ENCODE measurements at places on chromosomes 11 and 22. TPM values are rescaled to one million over a fixed set of nuclear protein-coding genes. Genes with fewer than 3 reads are reported as not detected.

KCNK7 gene
- 0.04 TPM for total RNA-seq

OR52A1 gene
- total RNA-seq = not detected

POU2AF1 gene
- total RNA-seq = not detected

DNA sequence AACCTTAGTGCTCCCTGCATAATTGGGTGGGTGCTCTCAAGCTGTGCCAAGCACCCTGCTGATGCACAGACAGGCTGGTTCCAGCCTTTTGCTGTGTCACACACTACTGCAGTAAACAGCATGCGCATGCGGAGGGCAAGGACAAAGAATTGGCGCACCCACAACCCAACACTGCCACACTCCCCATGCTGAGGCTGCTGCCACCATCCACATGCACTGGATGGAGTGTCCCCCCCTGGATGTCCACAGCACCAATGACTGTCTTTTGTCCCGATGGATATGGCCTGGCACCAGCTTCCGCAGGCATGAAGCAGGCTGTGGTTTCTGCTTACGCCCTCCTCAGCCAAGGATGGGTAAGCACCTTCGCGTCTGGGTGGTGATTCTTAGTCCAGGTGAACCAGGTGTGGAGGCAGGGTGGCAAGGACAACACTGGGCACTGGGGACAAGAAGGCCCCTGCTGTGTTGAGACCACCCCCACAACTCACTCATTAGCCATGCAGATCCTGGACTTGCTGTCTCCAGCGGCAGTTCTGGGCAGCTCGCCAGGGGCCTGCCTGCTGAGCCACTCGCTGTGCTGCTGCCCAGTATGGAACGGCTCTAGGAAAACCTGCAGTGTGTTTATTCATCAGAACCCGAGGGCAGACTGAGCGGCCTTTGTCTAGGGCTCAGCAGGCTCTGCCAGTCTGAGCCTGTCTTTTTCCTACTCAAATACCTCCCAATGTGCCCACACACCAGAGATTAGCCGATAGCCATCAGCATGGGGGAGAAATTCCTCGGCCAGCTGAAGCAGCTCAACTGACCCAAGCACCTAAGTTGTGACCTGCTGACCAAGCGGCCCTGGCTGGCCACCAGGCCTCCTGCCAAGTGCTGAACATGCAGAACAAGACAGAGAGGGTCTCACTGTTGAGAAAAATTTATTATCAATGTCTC is 8.2 kb upstream of the NAP1L4 start:
- DNase-seq = peak; percentile 36

DNA sequence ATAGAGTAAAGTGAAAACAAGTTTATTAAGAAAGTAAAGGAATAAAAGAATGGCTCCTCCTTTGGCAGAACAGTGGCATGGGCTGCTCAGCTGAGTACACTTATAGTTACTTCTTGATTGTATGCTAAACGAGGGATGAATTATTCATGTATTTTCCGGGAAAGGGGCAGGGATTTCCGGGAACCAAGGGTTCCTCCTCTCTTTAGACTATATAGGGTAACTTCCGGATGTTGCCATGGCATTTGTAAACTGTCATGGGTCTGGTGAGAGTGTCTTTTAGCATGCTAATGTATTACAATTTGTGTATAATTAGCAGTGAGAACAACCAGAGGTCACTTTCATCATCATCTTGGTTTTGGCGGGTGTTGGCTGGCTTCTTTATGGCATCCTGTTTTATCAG is 23.5 kb upstream of the SPTY2D1 start:
- DNase-seq = no peak

- no peak for DNase-seq
Observed at GRCh38 chr11:69727266-69727665, 23.4 kb upstream of the FGF19 start.

DNA sequence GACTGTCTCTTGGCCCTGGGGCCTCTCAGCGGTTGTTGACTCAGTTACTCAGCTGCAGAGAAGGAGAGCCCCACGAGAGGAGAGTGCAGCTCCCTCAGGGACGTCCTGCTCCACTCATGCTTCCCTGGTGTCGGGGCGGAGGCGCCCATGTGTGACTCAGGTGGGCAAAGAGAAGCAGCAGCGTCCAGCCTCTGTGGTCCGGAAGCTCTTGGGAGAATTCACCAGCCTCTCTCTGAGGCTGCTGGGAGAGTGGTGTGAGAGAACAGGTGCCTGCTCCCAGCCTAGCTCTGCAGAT is 25.7 kb downstream of the GLB1L2 start:
- DNase-seq = no peak

DNA sequence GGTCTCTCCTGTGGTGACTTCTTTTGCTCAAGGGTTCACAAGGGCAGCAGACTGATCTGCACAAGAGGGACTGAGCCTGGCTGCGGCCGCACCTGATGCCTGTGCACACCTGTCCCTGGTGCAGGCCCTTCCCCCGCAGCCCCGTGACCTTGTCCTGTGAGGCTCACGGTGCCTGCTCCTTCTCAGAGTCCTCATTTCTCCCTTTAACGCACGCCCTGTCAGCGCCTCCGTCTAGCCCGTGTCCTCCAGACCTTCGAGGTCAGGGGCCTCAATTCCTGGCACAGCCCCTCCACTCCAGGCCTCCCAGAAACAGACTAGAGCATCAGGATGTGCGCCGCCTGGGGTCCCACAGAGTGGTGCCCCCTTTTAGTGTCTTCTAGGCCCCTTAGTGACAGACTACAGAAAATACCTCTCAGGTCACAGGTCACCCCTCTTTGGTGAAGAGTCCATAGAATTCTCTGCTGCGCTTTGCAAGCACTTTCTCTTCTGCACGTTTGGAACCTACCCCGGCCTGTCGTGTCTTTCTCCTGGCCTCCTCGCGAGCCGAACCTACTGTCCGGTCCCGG is 1.0 kb upstream of the DRD4 start:
- no peak for DNase-seq

DNA sequence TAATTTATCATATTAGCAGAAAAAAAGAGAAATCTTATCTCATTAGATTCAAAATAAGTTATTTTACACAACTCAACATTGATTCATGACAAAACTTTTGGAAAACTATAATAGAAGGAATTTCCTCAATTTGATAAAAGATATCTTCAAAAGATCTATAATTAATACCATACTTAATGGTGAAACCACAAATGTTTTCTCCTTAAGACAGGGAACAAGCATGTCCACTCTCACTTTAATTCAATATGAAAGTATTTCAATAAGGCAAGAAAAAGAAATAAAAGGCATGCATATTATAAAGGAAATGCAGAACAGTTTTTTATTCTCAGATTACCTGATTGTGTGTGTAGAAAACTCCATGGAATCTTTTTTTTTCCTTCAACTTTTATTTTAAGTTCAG is 23.6 kb downstream of the MTNR1B start:
- no peak for DNase-seq

DNA sequence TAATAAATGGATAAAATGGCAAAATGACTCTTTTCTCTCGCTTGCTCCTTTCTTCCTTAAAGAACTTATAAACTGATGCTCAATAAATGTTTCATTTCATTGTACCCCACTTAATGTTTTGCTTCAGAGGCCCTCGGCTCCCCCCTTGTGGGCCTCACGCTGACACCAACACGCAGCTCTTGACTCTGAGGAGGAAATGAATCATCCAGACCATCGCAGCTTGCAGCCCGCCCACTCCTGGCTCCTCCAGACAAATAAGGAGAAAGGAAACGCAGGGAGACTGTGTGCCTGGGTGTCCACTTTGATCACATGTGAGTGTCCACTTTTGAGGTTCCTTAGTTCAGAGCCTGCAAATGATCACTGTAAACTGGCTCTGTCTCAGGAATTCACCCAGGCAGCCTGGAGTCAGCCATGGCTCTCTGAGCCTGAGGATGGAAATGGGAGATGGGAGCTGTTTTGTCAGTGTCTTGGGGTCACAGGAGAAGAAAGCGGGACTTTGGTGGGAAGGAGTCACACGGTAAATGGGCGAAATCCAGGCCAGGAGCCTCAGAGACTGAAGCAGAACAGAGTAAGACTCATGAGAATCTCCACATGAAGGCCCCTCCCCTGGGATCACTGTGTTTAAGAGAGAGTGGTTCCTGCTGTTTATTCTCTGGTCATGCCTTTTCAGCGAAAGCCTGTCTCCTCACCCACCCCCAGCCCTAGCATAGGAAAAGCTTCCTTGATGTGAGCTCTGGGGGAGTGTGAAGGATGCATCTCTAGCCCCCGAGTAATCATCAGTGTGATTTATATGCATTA is 96.5 kb downstream of the CWC15 start:
- DNase-seq = peak; percentile 77

DNA sequence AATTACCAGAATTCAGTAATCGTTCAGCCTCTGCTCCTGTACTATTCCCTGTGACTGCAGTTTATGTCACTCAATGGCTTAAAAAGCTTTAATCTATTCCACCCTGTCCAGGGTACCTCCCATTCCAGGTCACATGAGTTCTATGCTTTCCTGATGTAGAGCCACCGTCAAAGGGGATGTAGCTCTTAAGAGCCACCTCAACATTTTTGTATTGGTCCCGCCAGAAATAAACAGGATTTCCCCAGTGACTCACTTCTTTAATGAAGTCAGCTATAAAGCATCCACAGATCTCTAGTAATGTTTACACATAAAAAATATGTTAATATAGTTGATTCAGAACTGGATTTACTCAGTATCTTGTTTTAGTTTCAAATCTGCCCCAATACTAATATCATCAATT is 1.3 kb upstream of the OR8D1 start:
- peak; percentile 39 for DNase-seq

- DNase-seq = no peak
Observed at GRCh38 chr11:64890522-64890939, 12.1 kb upstream of the EHD1 start.
